ENCODE measurements at places on chromosomes 4 and X.

- no peaks in the 10 kb centered on the region for H3K36me3 ChIP-seq
- DNase-seq = no peak
- no peak overlapping the region for H3K4me3 ChIP-seq
- no peaks in the 10 kb centered on the region for H3K4me1 ChIP-seq
- H3K27ac ChIP-seq = no peak overlapping the region
Observed at GRCh38 chrX:46294234-46294633, 251.0 kb downstream of the ZNF674 start.

- H3K4me3 ChIP-seq = no peak overlapping the region
- H3K36me3 ChIP-seq = no peaks in the 10 kb centered on the region
- no peaks in the 10 kb centered on the region for H3K27me3 ChIP-seq
- no peak for DNase-seq
Observed at GRCh38 chr4:139852612-139853269, 187.1 kb downstream of the MGST2 start.

DNA sequence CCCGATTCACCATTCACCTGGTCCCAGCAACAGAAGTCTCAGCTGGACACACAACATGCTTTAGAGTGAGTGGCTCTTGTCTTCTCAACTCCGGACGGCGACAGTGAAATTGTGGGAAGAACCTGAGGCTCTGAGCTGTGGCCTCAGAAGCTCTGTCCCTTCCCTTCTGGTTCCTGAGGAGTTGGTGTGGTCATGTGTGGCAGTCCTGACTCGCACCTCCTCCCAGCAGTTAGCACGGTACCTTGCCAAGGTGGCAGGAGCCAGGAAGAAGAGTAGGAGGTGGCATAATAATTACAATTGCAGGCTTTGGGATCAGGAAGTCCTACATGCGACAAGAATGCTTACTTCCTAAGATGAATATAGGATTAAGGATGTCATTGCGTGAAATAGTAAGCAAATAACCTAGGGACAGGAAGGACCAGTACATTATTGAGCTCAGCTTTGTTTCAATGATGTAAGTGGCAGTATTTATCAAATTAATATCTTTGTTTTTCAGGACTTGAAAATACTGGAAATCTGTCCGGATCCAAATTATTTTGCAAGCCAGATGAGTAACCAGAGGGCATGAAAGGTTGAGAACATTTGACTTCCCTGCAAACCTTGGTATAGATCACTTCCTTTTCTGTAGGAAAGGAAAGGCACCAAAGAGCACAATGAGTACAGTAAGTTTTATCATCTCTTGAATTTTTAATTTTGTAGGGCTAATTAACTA lies 21.1 kb downstream of the RNF4 start:
- H3K36me3 ChIP-seq = peaks cover 44% of the 10 kb centered on the region
- no peaks in the 10 kb centered on the region for H3K27me3 ChIP-seq
- H3K27ac ChIP-seq = no peak overlapping the region
- peaks cover 39% of the 10 kb centered on the region for H3K4me1 ChIP-seq
- H3K4me3 ChIP-seq = no peak overlapping the region

GRCh38 chr4:38320343-38320695 lies 343.7 kb upstream of the KLF3 start:
- peak overlapping the region; percentile 69 for H3K27ac ChIP-seq
- DNase-seq = no peak
- H3K4me1 ChIP-seq = peaks cover 34% of the 10 kb centered on the region
- H3K4me3 ChIP-seq = no peak overlapping the region

GRCh38 chr4:137610960-137611359 lies 78.7 kb upstream of the PCDH18 start:
- no peaks in the 10 kb centered on the region for H3K4me1 ChIP-seq
- H3K36me3 ChIP-seq = no peaks in the 10 kb centered on the region
- H3K27ac ChIP-seq = no peak overlapping the region
- no peak overlapping the region for H3K4me3 ChIP-seq
- no peaks in the 10 kb centered on the region for H3K27me3 ChIP-seq
- no peak for DNase-seq

DNA sequence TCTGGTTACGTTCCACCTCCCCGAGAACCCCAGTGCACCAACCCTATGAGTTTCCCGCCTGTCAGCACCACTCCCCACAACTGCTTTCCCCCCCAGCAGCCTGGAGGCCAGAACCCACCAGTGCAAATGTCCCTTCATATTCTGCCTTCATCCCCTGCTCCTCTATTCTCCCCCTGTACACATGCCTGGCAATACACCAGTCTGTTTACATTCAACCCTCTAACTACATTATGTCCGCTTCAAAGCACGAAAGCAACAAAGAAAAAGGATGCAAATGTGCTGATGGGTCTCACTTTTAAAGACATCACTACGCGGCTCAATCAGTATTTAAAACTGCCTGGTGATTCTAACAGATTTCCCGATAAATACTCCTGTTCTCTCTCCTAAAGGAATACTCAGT lies 126.7 kb upstream of the SORBS2 start:
- H3K4me1 ChIP-seq = no peaks in the 10 kb centered on the region
- no peak overlapping the region for H3K4me3 ChIP-seq
- H3K27me3 ChIP-seq = no peaks in the 10 kb centered on the region
- DNase-seq = no peak
- no peak overlapping the region for H3K27ac ChIP-seq

- H3K4me3 ChIP-seq = no peak overlapping the region
- H3K27me3 ChIP-seq = no peaks in the 10 kb centered on the region
- DNase-seq = no peak
- H3K27ac ChIP-seq = no peak overlapping the region
- H3K4me1 ChIP-seq = no peaks in the 10 kb centered on the region
Observed at GRCh38 chr4:126772662-126773061, 860.1 kb upstream of the INTU start.

DNA sequence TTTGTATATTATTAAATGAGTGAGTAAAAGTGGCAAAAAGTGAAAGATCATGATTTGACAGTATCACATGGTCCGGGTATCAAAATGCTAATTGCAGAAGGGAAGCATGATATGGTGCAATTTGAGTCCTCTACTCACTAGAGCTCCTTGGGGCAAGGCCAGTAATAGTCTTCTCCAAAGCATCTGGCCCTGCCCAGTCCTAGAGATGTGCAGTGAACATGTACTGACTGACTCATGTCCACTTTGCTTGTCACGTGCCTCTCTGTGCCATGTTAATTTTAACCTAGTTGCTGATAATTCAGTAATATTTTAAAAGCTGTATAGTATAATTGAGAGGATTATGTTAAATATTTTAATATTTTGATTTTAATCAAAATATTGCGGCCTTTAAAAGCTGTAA lies 54.6 kb upstream of the TENM3 start:
- no peak overlapping the region for H3K4me3 ChIP-seq
- DNase-seq = no peak
- no peaks in the 10 kb centered on the region for H3K27me3 ChIP-seq
- H3K4me1 ChIP-seq = no peaks in the 10 kb centered on the region
- H3K36me3 ChIP-seq = no peaks in the 10 kb centered on the region

DNA sequence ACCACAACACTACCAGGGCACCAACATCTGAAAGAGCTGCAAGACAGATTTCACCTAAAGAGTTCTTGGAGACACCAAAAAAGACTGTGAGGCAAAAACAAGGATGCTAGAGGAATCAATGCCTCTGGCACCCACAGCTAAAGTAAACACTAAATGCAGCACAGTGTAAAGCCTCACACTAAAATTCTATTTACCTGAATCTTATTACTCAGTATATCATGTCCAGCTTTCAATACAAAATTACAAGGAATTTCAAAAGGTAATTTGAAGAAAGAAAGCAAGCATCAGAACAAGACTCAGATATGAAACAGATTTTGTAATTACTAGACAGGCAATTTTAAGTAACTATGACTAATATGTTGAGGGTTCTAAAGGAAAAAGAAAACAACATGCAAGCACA lies 19.6 kb downstream of the RAB28 start:
- no peaks in the 10 kb centered on the region for H3K27me3 ChIP-seq
- H3K36me3 ChIP-seq = no peaks in the 10 kb centered on the region
- H3K27ac ChIP-seq = no peak overlapping the region
- no peak overlapping the region for H3K4me3 ChIP-seq
- DNase-seq = no peak

All from T-cell (primary cell).